ENCODE measurements at places on chromosomes 6 and 20.

- DNase-seq = no peak
Observed at GRCh38 chr20:32563311-32564272, 21.5 kb downstream of the NOL4L start.

DNA sequence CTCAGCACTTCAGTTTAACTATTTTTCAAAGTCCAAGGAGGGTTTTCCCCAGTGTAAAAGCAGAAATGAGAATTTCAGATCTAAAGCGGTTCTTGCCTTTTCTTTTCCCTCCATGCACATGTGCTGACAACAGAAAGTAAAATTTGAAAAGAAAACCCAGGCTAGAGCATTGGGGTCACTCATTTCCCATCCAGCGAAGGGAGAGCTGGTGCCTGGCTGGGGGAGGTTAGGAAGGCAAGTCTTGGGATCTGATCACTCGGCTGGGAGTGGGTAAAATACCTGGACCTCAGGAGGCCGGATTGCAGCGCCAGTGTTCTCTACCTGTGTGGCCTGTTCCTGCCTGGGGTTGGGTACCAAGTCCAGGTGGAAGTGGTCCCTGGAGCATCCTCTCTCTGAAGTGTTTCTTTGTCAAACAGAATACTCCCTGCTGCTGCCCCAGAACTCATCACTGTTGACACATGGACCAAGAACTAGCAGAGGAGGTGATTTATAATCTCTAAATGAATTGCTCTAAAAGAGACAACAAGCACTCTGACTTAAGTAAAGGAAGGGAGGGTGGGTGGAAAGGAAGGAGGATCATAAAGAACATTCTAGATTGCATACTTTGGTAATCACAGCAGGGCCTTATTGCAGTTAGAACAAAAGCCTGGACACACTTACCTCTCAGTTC is 136.0 kb downstream of the MTHFD1L start:
- DNase-seq = no peak

- DNase-seq = no peak
Observed at GRCh38 chr6:27297857-27298730, 14.0 kb downstream of the POM121L2 start.

DNA sequence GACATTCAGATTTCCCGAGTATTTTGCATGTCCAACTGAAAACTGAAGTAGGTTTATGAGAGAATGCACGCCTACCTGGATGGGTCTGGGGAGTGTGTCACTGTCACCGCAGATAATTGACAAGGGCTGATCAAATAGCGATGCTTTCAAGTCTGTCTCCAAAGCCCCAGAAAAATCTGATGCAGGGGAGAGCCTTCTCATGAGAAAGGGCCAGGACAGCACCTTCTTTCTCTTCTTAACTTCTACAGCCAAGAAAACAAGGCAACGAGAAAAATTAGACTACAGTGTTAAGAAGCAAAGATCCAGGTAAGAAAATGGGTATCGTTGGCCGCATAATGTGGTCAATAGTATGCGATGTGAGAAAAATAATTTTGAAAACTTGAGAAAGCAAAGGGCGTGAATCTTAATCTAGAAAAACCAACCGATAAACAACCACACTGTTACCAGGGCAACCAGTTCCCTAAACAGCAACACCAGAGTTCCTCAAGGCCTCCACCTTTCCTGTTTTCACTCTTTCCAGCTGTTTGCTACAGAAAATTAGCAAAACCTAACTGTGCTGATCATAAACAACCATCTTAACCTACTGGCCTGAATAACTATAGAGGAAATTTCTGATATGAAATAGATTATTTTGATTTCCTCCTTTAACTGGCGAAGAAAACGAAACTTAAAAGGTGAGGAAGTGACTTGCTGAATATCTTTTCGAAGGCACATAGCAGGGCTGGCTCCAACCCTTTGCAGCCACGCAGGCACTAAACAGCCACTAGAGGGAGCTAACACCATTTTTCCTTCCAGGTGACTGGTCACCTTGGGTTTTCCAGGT is 2.6 kb downstream of the TAGAP start:
- no peak for DNase-seq

DNA sequence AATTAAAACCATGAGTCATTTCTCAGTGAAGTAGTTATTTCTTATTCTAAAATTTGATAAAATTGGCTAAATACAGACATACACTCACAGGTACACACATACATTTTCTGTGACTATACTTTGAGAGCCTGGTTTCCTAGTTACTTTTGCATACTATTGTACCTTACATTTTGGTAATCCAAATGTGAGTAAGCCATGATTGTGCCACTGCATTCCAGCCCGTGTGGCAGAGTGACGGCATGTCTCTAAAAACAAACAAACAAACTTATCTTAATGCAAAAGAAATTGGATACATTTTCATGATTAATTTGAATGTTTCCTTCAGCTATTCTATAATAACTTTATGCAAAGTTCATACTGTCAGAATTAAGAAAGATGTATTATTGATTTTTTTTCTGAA is 628.8 kb downstream of the GRIK2 start:
- no peak for DNase-seq
